ENCODE measurements at places on chromosomes 3 and 15.

- DNase-seq, result no peak
These were observed 522.2 kb downstream of the FHIT start for GRCh38 chr3:60729056-60729455.

GRCh38 chr3:117010318-117010717 is 300.7 kb downstream of the TUSC7 start:
- no peak for DNase-seq

DNA sequence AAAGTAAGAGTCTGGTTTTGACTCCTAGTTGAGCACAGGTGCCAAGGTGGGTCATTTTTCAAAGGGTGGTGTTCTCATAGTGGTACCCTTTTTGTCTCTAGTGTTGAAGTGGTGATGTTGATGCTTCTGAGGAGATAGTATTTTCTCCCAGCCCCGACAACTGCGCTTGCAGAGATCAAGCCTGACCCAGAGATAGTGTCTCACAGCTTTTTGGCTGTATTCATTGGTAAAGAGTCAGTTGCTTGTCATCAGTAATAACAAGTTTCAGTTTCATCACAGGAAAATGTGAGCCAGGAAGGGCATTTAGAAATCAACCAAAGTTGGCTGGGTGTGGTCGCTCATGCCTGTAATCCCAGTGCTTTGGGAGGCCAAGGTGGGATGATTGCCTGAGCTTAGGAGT is 139.3 kb downstream of the NFKBIZ start:
- no peak for DNase-seq

GRCh38 chr3:177904621-177905020 is 631.6 kb upstream of the KCNMB2 start:
- DNase-seq, result no peak

- DNase-seq, result peak; percentile 81
These were observed 34.2 kb upstream of the PRR23E start for GRCh38 chr3:127158614-127159229.

All from NCI-H1417 (cell line).